ENCODE measurements at places on chromosomes 6 and 20.

GRCh38 chr6:140370976-140371870 is 996.8 kb upstream of the CITED2 start:
- DNase-seq: no peak

- DNase-seq: no peak
Measured at GRCh38 chr6:121635355-121635754, 199.9 kb downstream of the GJA1 start.

- DNase-seq: no peak
Measured at GRCh38 chr6:166814390-166814789, 142.0 kb downstream of the RNASET2 start.

DNA sequence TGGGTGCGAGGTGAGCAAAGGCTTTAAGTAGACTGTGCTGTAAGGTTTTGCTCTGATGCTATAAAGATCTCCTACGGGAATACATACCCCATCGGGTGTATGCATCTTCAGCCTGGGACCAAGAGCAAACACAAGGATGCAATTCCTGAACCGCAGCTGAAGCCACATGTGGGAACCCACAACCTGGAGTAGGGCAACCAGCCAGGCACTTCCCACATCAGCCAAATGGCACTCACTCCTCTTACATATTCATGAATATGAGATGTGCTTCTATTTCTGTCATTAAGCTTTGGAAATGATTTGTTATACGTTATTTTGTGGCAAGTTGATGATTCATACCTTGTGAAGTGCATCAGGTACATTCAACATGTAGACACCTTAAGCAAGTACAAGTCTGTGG is 619.2 kb downstream of the C6orf118 start:
- no peak for DNase-seq

GRCh38 chr6:33759887-33760629 is 13.4 kb upstream of the IP6K3 start:
- no peak for DNase-seq

DNA sequence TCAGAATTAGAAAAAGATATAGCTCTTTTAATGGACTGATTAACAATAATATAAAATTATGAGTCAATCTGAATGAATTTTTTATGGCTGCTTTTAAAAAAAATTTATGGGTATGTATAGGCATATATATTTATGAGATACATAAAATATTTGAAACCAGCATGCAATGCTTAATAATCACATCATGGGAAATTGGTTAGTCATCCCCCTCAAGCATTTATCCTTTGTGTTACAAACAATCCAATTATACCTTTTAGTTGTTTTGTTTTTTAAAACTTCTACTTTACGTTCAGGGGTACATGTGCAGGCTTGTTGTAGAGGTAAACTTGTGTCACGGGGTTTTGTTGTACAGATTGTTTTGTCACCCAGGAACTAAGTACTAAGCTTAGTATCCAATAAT is 63.4 kb upstream of the HMGCLL1 start:
- no peak for DNase-seq

DNA sequence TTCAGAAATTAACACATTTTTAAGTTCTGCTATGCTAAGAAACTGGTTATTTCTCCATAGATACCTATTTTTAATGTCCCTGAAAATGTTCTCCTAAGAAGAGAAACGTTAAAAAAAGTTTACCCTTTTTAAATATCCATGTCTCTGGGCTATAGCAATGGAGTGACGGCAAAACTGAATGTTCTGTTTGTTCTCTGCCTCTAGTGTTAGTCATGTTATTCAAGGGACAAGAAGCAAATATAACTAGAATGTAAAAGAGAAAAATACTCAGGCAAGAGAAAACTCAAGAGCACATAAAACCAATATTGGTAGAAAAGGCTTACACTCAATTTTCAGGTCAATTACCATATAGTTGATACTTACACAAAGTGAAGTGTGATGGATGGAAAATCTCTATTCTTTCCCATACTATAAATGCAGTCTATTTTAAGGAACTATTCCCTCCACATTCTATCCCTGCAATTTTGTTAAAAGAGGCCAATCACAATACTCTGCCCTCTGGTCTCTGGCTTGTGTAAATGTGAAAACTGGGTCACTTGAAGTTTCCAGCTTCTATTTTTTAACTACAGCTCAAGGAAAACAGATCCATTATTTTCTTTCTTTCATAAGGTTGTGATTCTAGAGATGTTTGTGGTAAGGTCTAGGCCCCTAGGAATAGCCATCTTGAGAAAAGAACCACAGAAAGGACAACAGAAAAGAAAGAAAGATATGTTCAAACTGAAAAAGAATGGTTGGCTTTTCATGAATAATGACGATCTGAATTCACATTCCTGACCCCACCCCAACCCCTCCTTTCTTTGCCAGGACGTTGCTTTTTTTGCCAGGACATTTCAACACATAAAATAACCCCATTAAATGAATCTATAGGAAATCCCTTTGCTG is 200.3 kb upstream of the FAM83B start:
- DNase-seq: no peak

DNA sequence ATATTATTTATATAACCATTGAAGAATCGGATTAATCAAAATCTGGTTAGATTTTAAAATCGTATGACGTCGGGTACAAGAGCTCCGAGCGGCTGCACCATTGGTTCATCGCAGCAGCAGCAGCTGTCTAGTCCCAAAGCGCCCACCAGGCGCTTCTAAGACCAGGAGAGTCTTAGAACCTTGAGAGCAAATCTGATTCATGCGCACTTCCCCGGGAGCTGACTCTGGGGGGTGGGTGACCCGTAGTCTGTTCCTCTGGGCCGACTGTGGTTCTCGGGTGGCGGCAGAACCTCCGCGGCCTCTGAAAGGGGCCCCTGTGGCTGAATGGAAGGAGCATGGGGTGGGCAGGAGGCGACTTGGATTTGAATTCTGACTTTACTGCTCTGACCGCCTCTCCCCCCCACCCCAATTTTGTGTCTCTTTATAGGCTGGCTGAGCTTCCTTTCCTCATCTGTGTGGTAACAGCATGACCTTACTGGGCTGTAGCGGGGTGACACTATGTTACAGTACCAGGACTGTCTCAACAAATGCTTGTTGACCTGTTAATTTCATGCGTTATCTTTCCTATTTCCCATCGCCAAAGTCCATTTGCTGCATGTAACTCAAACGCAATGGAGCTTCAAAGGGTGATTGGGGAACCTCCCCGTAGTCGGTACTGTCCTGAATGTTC is 119.7 kb downstream of the RTN4IP1 start:
- no peak for DNase-seq

- DNase-seq: no peak
Measured at GRCh38 chr20:37519508-37520418, 1.3 kb upstream of the NNAT start.

Measured in right forelimb (tissue), 1 donor.